ENCODE measurements at places on chromosomes 13 and 19.

GRCh38 chr13:51556740-51557139 is 27.5 kb upstream of the WDFY2 start:
- no peak overlapping the region for H3K27ac ChIP-seq
- H3K36me3 ChIP-seq, result no peaks in the 10 kb centered on the region
- H3K4me1 ChIP-seq, result no peaks in the 10 kb centered on the region
- no peaks in the 10 kb centered on the region for H3K27me3 ChIP-seq

DNA sequence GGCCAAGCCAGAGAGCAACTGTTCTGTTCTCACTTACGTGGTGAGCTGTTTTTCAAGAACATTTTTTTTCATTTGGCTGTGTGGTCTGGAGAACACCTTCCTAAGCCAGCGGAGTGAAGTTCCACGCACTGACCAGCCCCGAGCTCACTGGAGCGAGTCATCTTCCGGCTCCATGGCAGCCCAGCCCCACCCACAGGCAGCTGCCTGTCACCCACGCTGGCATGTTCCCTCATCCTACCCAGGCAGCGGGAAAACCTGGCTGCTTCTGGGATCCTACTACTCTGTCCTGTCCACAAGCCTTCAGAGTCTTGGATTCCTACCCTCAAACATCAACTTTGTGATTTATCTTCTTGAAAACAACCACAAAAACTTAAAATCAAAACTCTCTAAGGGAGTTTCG is 76.2 kb downstream of the GGACT start:
- DNase-seq, result no peak
- H3K4me3 ChIP-seq, result no peak overlapping the region
- H3K27ac ChIP-seq, result no peak overlapping the region
- H3K4me1 ChIP-seq, result peaks cover 4% of the 10 kb centered on the region
- no peaks in the 10 kb centered on the region for H3K27me3 ChIP-seq
- no peaks in the 10 kb centered on the region for H3K36me3 ChIP-seq

DNA sequence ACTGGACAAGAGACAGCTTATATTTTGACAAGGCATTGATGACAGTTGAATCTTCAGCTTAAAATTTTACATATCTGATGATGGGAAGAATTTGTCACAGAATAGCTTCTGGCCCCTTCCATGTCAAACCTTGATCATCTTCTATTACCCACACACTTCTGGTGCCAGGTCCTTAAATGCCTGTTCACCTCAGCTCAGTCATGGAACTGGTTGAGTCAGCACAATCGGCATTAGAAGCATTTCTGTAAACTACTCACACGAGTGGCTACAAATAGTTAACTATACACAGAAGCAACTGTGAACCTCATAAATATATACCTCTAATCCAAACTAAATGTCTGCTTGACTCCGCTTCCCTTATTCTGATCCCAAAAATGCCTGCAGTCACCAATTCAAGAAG is 161.2 kb downstream of the FOXO1 start:
- no peak overlapping the region for H3K4me3 ChIP-seq
- no peaks in the 10 kb centered on the region for H3K36me3 ChIP-seq
- H3K4me1 ChIP-seq, result no peaks in the 10 kb centered on the region

- no peak overlapping the region for H3K27ac ChIP-seq
- no peaks in the 10 kb centered on the region for H3K4me1 ChIP-seq
- no peaks in the 10 kb centered on the region for H3K27me3 ChIP-seq
- H3K36me3 ChIP-seq, result no peaks in the 10 kb centered on the region
These were observed 62.1 kb downstream of the GGACT start for GRCh38 chr13:100526318-100527000.

DNA sequence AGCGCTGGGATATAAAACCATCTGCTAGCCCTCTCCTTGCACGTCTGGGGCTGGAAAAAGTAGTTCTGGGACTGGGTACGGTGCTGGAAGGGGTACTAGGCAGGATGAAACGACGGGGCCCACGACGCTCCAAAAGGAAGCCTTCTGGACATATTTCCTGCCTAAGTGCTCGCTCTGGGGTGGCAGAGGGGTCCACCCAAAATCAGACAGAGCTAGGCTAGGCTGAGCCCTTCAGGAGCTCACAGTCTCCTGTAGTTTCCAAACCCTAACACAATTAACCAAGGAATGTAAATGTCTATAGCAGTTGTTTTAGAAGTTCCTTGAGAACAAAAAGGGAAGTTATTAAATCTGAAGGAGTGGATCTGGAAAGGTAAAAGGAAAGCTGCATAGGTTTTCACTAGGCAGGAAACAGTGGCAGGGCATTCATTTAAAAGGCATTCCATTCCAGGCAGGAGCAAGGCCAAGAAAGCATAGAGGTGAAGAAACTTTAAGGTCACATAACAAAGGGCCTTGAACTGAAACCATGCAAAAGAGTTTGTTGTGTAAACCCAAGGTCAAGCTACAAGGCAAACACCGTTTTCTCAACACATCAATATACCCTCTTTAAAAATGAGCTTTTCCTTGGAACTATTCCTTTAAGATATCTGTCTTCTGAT is 634 bp upstream of the DIAPH3 start:
- DNase-seq, result no peak
- H3K4me1 ChIP-seq, result peaks cover 4% of the 10 kb centered on the region
- peak overlapping the region; percentile 89 for H3K27ac ChIP-seq
- H3K27me3 ChIP-seq, result no peaks in the 10 kb centered on the region

- H3K27me3 ChIP-seq, result no peaks in the 10 kb centered on the region
- H3K36me3 ChIP-seq, result no peaks in the 10 kb centered on the region
- no peak overlapping the region for H3K4me3 ChIP-seq
- H3K27ac ChIP-seq, result no peak overlapping the region
- DNase-seq, result peak; percentile 15
These were observed 42.3 kb downstream of the RFX2 start for GRCh38 chr19:6067975-6068374.

GRCh38 chr13:61608138-61608537 is 192.5 kb upstream of the PCDH20 start:
- no peaks in the 10 kb centered on the region for H3K27me3 ChIP-seq
- no peak overlapping the region for H3K27ac ChIP-seq
- no peak overlapping the region for H3K4me3 ChIP-seq

- peak overlapping the region; percentile 98 for H3K4me3 ChIP-seq
- H3K4me1 ChIP-seq, result peaks cover 13% of the 10 kb centered on the region
- H3K27me3 ChIP-seq, result no peaks in the 10 kb centered on the region
- H3K36me3 ChIP-seq, result no peaks in the 10 kb centered on the region
- H3K27ac ChIP-seq, result no peak overlapping the region
- DNase-seq, result no peak
These were observed 1.2 kb downstream of the AP3D1 start for GRCh38 chr19:2149980-2150793.

- H3K27me3 ChIP-seq, result no peaks in the 10 kb centered on the region
- H3K27ac ChIP-seq, result no peak overlapping the region
- no peaks in the 10 kb centered on the region for H3K4me1 ChIP-seq
- no peaks in the 10 kb centered on the region for H3K36me3 ChIP-seq
- DNase-seq, result no peak
These were observed 358.1 kb downstream of the OXGR1 start for GRCh38 chr13:96636001-96636709.

- no peaks in the 10 kb centered on the region for H3K36me3 ChIP-seq
- no peak overlapping the region for H3K27ac ChIP-seq
- no peak for DNase-seq
- no peaks in the 10 kb centered on the region for H3K4me1 ChIP-seq
- H3K27me3 ChIP-seq, result no peaks in the 10 kb centered on the region
These were observed 407.2 kb downstream of the GPC5 start for GRCh38 chr13:91805605-91806004.

- H3K4me1 ChIP-seq, result no peaks in the 10 kb centered on the region
- no peaks in the 10 kb centered on the region for H3K27me3 ChIP-seq
- H3K36me3 ChIP-seq, result no peaks in the 10 kb centered on the region
These were observed 16.5 kb downstream of the TYK2 start for GRCh38 chr19:10363789-10364281.

DNA sequence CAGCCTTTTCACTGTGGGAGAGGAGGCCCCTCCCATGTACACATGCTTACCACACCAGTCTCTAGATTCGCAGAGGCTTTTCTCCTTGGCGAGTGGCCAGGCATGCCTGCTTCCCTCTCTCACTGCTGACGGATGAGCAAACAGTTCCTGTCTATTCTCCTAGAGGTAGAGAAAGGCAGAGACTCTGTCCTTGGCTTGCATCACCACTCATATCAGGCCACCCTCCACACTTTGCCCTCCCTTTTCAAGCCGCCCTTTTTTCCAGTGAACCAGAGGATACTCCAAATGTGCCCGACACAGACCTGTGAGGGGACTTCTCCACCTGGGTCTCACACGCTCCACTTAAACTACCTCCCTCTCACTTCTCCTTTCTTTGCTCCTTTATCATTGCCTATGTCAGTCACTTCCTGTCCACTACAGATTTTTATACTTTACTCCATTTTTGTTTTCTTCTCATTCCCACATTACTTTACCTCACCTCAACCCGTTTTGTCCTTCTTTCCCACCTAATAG is 284.6 kb downstream of the DNAJC15 start:
- H3K4me1 ChIP-seq, result peaks cover 12% of the 10 kb centered on the region
- no peak overlapping the region for H3K27ac ChIP-seq
- H3K36me3 ChIP-seq, result no peaks in the 10 kb centered on the region
- peak; percentile 94 for DNase-seq

GRCh38 chr13:37446503-37446902 is 152.1 kb downstream of the POSTN start:
- no peak overlapping the region for H3K27ac ChIP-seq
- no peak for DNase-seq
- no peaks in the 10 kb centered on the region for H3K36me3 ChIP-seq

DNA sequence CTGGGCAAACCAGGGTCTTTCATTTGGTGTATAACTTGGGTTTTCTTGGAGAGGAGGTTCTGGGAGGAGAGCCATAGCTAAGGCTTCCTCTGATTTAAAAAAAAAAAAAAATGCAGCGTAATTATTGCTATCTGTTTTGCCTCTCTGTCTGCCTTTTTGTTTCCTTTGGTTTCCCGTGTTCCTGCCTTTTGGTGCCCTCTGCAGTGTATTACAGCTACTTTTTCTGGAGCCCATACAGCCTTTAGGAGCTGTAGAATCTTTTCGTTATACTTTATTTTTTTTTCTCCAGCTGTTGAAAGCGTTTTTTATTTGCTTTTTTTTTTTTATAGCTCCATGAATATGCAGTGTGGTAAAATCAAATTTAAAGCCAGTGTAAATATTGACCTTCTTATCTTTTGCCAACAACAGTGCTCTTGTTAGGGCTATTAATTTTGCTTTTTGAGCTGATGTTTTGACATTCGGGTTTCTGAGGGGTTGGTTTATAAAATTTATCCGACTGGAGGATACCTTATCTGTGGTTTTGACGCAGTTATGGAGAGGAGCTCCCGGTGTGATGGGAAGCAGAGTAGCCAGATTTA is 38.1 kb downstream of the ZNF493 start:
- no peaks in the 10 kb centered on the region for H3K36me3 ChIP-seq
- no peak overlapping the region for H3K4me3 ChIP-seq
- no peaks in the 10 kb centered on the region for H3K27me3 ChIP-seq
- H3K4me1 ChIP-seq, result peaks cover 2% of the 10 kb centered on the region
- no peak for DNase-seq

DNA sequence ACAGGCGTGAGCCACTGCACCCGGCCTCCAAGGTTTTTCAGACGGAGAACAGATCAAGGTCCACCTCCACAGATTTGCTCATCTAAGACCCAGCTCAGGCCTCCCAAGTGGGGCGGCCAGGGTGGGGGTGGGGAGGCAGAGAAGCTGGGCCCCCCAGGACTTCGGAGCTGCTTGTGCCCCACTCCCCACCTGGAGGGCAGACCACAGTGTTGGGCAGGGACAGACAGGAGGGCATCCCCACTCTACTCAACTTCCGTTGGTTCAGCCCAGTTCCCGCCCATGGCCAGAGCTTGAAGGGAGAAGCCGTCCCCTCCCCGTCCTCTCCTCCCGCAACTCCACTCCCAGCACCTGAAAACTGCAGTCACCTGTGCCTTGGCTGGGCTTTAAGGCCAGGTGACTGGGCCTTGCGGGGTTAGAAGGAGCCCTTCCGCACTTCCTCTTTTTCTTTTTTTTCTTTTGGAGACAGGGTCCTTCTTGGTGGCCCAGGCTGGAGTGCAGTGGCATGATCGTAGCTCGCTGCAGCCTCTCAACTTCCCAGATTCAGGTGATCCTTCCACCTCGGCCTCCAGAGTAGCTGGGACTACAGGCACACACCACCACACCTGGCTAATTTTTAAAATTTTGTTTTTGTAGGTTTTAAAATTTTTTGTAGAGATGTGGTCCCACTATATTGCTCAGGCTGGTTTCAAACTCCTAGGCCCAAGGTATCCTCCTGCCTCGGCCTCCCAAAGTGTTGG is 734 bp upstream of the LRRC8E start:
- H3K4me3 ChIP-seq, result no peak overlapping the region
- no peak overlapping the region for H3K27ac ChIP-seq
- DNase-seq, result no peak
- H3K4me1 ChIP-seq, result no peaks in the 10 kb centered on the region
- no peaks in the 10 kb centered on the region for H3K27me3 ChIP-seq
- H3K36me3 ChIP-seq, result no peaks in the 10 kb centered on the region

- H3K27me3 ChIP-seq, result no peaks in the 10 kb centered on the region
- no peak overlapping the region for H3K27ac ChIP-seq
- H3K4me1 ChIP-seq, result no peaks in the 10 kb centered on the region
- no peak overlapping the region for H3K4me3 ChIP-seq
- H3K36me3 ChIP-seq, result no peaks in the 10 kb centered on the region
These were observed 104.9 kb downstream of the MZT1 start for GRCh38 chr13:72622546-72622945.

DNA sequence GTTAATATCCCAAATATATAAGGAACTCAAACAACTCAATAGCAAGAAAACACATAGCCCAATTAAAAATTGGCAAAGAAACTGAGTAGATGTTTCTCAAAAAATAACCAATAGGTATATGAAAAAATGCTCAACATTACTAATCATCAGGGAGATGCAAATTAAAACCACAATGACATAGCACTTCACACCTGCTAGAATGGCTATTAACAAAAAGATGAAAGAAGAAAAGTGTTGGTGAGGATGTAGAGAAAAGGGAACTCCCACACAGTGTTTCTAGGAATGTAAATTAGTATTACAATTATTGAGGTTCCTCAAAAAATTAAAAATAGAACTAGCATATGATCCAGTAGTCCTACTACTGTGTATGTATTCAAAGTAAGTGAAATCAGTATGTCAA is 1212.8 kb downstream of the DIAPH3 start:
- no peaks in the 10 kb centered on the region for H3K27me3 ChIP-seq
- DNase-seq, result no peak
- no peaks in the 10 kb centered on the region for H3K4me1 ChIP-seq
- no peak overlapping the region for H3K4me3 ChIP-seq

DNA sequence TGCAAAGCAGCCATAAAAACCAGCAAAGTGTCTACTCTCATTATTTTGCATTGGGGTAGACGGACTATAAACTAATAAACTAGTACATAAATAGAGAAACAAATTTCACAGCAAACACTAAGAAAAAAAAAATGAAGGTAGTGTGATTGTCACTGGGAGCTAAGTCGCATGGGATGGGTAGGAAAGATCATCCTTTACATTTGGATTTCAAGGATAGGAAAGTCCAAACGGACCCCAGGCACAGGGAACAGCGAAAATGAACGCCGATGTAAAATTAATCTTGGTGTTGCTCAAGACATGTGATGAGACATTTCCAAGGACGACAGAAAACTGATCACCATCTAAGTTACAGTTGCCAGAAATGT is 690 bp upstream of the SGTA start:
- H3K36me3 ChIP-seq, result no peaks in the 10 kb centered on the region
- H3K4me1 ChIP-seq, result peaks cover 2% of the 10 kb centered on the region
- H3K27ac ChIP-seq, result no peak overlapping the region
- no peak for DNase-seq

All from ovary (tissue), 10 donors.